ENCODE measurements at places on chromosomes 5 and 9.

DNA sequence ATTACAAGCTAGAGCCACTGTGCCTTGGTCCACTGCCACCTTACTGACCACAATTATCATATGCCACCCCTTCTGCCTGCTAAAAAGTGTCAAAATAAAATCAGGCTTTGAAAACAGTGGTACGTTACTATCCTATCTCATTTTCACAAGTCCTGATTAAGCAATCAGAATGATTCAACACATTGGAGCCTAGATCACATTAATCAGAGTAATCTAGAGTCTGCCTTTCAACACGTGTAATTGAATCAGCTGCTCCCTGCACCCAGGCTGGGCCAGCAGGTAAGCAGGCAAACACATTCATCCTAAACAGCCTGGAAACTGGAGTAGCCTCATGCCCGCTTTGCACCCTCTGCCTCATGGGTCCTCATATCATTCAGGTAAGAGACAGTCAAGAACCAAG, 186.2 kb downstream of the DCP2 start:
- no peak for DNase-seq

DNA sequence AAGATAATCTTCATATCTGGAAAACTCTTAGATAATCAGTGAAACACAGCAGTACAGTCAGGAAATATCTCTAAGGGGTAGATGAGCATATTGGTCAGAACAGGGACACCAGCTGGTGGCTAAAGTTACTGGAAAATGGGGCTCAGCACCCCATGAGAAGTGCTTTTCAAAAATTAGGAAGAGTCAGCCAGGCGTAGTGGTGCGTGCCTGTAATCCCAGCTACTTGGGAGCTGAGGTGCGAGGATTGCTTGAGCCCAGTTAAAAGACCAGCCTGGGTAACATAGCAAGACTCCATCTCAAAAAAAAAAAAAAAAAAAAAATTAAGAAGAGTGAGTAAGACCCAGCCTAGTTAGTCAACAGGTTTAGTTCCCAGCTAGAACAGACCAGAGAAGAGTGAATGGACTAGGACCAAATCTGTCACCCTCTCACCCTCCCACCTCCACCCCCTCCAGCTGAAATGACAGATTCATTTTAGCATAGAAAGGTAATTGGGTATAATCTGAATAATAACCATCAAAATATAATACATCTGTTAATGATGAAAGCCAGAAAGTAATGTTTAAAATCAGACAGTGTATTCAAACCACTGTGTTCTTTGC, 120.9 kb downstream of the CDC42SE2 start:
- peak; percentile 57 for DNase-seq

GRCh38 chr9:124455820-124456219, 5.6 kb downstream of the ADGRD2 start:
- DNase-seq, result no peak

GRCh38 chr9:133917375-133917774, 74.7 kb downstream of the VAV2 start:
- DNase-seq, result no peak

- peak; percentile 33 for DNase-seq
These were observed 1.1 kb upstream of the TENT4A start for GRCh38 chr5:6712142-6712576.

GRCh38 chr5:79111960-79112702, 522 bp downstream of the BHMT start:
- DNase-seq, result no peak

GRCh38 chr5:39928709-39929108, 503.9 kb upstream of the DAB2 start:
- no peak for DNase-seq

DNA sequence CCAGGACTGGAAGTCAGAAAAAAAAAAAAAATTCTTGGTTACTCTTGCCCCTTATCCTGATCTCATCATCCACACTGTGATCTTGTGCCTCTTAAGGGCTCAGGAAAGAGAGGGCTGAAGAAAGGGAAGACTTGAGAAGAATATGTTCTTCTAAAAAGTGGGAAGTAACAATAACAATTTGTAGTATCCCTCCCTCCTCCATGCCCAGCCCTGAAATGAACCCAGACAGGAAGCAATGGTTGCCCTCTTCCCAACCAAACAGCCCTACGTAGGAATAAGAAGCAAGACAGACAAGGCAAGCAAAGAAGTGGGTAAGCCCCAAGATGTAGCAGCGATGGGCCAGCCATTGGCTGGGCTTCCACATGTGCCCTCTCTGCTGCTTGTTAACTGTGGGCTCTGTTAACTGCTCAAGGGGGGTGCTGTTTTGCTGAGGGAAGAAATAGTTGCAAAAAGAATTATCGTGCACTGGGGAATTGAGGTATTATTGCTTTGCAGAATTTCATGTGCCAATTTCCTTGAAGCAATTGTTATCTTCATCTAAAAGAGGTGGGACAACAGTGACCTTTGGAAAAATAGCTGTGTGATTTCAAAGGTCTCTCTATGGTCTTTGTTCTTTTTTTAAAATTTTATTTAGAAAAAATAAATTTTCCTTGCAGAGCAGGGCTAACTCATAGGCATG, 146.6 kb upstream of the PCA3 start:
- no peak for DNase-seq

GRCh38 chr5:180090769-180091546, 19.4 kb upstream of the RNF130 start:
- DNase-seq, result no peak

- DNase-seq, result peak; percentile 94
These were observed 13.2 kb upstream of the AQP7 start for GRCh38 chr9:33415501-33416038.

GRCh38 chr5:59496524-59497134, 396.9 kb downstream of the PDE4D start:
- no peak for DNase-seq

DNA sequence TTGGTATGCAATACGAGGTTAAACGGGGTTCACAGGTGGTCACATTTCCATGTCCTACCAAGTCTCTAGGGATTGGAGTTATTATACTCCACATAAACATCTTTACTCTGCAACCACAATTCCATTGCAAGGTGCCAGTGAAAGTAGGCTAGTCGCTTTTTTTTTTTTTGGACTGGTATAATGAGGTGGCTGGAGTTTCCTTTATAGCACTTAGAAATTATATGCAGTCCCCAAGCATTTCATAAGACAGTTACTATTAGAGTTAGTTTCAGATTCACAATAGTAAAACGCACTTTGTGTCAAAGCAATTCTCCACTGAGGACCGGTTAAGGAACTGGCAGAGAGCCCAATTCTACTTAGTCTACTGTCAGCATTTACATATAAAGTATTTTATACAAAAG, 1.4 kb downstream of the MEF2C start:
- no peak for DNase-seq

DNA sequence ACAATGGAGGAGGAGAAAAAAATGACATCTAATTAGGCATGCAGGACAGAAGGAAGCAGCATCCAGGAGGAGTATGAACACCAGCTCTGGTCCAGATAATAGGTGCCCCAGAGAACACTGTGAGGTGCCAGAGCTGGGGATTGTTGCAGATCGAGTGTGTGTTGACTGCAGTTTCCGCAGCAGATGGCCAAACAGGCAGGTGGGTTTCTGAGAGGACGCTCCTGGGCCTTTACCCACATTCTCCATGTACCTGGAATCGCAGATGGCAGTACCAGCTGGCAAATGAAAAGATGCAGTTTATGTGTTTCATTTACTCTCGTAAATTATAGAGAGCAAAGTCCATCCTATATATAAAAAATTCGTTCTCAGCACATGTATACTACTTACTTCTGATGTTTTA, 182.2 kb upstream of the ISL1 start:
- DNase-seq, result no peak

DNA sequence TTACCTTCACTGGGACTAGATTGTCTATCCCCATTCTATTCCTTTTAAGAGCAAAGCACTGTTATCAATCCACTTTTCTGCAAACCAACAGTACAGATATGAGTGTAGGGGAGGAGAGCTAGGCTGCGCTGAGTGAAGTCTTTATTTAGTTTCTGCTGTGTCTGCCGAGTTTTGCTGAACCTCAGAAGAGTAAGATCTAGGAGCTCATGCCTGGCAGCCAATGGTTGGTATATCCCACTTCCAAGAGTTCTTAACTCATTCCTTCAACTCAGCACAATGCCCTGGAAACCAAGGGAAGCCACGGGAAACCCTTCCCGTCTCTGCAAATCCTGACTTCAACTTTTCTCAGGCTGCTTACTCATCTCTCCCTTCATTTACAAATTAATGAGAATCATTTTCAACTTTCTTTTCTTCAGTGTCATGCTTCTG, 58.0 kb upstream of the JAK2 start:
- DNase-seq, result no peak

GRCh38 chr9:76395381-76395780, 1.2 kb upstream of the RFK start:
- no peak for DNase-seq

- no peak for DNase-seq
These were observed 46.8 kb upstream of the ELL2 start for GRCh38 chr5:96008487-96008886.

DNA sequence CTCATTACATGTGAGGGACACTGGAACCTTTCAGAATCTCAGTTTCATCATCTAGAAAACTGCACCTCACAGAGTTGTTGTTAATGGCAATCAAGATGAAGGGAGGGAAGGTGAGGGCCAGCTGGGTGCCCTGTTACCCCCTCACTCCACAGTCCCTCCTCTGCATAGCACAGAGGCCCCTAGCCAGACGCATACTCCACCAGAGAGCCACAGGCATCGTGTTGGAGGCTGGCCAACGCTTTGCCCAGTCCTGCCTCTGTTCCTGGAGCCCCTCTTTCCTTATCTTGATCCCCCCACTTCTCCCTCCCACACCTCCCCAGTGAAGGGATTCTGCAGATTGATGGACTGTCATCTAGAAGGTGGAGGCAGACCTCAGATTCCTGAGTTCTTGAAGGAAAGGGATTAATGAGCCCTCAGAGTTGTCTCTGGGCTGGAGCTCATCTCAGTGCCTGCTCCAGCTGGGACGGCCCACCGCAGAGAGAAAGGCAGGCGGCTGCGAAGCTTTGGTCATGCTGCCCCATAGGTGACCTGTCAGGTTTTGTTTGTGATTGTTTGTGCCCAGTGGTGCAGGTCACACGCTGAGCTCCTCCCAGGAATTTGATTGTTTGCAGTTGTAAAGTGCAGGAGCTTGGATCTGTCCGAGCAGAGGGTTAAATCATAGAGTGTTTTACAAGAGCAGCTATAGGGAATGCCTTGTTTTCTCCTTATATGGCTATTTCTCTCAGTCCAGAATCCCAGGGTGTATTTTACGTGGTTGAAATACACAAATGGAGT, 487.3 kb downstream of the CCDC171 start:
- no peak for DNase-seq

DNA sequence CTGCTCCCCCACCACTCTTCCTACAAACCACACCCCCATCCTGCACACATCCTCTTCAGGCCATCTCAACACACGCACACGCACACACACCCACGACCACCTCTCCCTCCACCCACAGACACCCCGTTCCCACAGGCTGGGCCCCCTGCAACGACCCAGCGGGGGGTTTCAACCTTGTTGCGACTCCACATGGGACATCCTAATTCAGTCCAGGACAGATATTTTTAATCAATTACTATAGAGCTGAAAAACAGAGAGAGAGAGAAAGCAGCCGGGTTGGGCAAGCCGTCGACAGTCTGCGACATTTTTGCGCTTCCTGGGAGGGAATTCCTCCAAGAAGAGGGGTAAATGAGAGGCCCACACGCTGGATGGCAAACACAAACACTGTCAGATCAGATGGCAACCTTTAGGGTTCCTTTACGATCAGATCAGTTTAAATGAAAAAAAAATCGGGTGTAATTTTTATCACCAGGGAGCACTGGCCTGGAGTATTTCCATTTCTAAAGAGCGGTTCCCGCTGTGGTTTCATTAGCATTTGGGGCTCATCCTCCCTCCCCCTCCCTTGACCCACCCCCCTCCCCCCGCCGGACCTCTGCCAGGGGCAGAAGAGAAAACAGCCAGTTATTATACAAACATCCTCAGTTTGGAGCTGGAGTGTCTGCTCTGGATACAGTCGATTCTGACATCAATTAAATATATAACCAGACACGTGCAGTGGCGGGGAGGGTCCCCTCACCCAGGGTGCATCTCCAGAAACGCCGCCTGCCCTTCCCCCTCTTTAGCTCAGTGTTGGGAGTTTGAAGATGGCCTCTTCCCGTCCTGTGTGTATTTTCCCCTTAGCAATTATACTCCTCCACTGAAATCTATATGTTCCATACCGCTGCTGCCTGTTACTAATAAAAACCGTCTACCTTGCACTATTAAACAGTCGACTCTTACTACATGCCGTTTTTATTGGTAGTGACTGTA, 2.3 kb upstream of the IRX2 start:
- DNase-seq, result no peak

DNA sequence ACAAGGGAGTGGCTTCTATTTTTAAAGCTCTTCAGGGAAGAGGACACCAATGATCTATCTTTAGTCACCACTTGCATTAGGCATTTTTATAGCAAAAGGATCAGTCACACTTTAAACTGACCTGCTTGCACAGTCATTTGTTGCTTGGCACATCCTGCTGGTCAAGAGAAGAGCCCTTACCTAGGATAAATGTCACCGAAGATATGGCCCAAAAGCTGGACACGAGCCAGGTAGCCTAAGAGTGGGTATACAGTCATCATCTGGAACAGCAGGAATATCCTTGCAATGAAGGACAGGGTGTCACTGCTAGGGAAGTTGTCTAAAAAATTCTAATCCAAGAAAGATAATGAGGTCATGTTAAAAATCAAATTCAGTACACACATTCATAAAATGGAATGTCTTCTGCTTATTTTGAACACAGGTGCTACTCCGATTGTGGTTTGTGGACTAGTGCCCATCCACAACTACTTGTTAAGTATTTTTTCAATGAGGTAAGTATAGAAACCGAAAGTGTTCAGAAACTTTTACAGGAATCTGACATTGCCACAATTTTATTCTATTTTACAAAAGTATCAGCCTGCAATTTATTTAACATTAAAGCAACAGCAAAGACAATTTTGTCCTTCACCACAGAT, 78.4 kb downstream of the SLC38A9 start:
- no peak for DNase-seq

DNA sequence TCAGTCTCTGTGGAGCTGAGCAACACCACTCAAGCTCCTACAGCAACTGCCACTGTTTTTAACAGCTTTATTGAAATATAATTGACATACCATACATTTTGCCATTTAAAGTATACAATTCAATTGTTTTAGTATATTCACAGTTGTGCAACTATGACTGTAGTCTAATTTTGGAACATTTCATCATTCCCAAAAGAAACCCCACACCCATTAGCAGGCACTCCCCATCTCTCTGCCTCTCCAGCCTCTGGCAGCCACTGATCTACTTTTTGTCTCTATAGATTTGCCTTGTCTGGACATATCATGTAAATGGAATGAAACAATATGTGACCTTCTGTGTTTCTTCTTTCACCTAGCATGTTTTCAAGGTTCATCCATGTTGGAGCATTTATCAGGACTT, 43.5 kb downstream of the RUSC2 start:
- no peak for DNase-seq

All from CD4-positive, alpha-beta T cell treated with Interleukin-4 for 4 hours (primary cell).